ENCODE measurements at places on chromosomes 1 and 21. TPM values are rescaled to one million over a fixed set of nuclear protein-coding genes. Genes with fewer than 3 reads are reported as not detected.

GRCh38 chr1:25808481-25809244, 8.7 kb downstream of the SELENON start:
- no peak for DNase-seq

DNA sequence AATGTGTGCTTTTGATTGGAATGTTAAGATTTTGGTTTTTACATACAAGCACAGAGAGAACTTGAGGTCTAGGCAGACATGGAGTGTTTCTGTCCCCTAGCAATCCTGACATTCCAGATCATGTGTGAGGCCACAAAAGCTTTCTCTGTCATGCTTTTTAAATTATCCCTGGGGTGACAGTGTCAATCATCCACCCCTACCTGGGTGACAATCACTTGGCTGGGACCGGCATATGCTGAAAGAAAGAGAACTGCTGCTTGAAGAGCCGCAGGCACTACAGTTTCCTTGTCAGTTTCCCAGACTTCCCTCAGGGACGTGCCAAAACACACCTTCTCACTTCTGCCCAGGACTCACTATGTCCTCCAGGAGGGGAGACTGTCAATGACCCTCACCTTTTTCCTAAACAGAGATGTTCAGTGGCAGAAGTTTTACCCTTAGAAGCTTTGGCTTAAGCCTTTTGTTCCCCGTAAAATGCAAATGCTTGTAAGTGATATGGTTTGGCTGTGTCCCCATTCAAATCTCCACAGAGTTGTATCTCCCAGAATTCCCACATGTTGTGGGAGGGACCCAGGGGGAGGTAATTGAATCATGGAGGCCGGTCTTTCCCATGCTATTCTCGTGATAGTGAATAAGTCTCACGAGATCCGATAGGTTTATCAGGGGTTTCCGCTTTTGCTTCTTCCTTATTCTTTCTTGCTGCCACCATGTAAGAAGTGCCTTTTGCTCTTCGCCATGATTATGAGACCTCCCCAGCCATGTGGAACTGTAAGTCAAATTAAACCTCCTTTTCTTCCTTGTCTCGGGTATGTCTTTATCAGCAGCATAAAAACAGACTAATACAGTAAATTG, 217.4 kb downstream of the FGGY start:
- no peak for DNase-seq

GRCh38 chr1:228374711-228375577, 31.7 kb downstream of the TRIM11 start:
- DNase-seq = no peak

DNA sequence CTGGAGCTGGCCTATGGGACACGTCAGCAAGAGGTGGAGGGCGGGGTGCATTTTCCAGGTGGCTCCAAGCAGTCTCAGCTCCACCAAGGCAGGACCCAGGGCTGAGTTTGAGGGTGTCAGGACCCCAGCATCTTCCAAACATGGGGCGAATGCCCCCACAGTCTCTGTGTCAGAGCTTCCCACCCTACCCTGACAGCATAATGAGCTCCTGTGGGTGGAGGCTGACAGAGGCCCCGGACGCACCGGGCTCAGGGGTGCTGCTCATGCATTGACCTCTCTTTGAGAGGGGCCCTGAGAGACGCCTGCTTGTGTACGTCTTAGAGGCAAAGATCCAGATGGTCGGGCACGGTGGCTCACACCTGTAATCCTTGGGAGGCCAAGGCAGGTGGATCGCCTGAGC, 37.2 kb downstream of the SLC2A7 start:
- DNase-seq = no peak

DNA sequence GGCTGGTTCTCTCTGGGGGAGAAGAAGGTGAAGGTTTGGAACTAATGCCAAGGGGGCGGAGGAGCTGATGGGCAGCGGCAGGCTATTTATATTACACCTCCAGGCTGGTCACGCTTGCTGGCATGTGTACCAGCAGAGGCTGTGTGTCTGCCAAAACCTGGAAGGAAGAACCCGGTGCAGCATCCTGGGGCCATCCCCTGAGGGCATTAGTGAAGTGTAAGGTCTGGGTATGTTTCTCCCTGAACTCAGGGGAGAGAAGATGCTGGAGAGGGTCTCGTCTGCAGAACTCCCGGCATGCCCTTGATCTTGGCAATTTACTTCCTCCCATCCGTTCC, 5.3 kb downstream of the DISP3 start:
- DNase-seq = no peak

Gene BCL10
- 29.4 TPM for total RNA-seq

Gene DCDC2B
- total RNA-seq = not detected

Gene NBPF4
- total RNA-seq = not detected

Gene FAM78B
- 1.6 TPM for total RNA-seq

Data from H9 (cell line).